A172 (cell line): ENCODE measurements at places on chromosomes 7 and 10. TPM values are rescaled to one million over a fixed set of nuclear protein-coding genes. Genes with fewer than 3 reads are reported as not detected.

DNA sequence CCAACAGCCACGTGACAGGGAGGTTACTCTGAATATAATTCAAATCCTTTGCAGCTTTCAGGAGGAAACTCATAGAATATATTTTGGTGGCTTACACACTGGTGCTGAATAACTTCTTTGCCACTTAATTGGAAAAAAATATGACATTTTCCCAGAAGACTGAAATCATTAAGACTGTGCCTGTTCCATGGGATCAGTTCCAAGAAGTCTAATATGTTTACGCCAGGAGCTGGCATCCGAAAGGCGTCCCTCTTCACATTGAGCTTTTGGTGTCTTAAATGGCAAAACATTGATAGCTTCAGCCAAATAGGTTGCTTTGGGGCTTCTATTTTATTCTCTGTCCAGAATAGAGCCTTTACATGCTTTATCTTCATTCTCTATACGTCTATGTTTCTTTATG, 917.6 kb upstream of the LRRTM3 start:
- no peak for DNase-seq

The HSPA12A gene
- 9.7 and 12.1 TPM in 2 replicates for total RNA-seq

- no peak for DNase-seq
Measured at GRCh38 chr7:151662251-151662826, 142.6 kb upstream of the RHEB start.

The NPTX2 gene
- 0.07 TPM in 1 of 2 replicates, not detected in the other for total RNA-seq

DNA sequence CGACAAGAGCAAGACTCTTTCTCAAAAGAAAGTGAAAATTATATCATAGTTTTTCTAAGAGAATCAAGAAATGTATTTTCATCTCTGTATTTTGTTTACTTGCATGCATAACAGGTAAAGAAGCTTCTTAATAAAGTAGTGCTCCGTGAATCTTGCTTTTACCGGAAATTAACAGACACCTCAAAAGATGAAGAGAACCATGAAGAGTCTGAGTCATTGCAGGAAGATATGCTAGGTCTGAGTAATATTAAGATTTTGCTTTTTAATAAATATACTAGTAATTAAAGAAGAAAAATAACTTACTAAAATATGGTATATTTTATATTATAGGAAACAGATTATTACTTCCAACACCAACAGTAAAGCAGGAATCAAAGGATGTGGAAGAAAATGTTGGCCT, 39.5 kb upstream of the STOX1 start:
- DNase-seq: no peak

The TMEM213 gene
- not detected in 2 replicates for total RNA-seq

GRCh38 chr7:94240902-94241301, 153.8 kb upstream of the COL1A2 start:
- DNase-seq: no peak

GRCh38 chr7:30065746-30066145, 37.5 kb downstream of the PLEKHA8 start:
- no peak for DNase-seq

- DNase-seq: no peak
Measured at GRCh38 chr7:127759945-127760421, 108.0 kb downstream of the SND1 start.

The PDZD7 gene
- 2.2 and 5.0 TPM in 2 replicates for total RNA-seq

DNA sequence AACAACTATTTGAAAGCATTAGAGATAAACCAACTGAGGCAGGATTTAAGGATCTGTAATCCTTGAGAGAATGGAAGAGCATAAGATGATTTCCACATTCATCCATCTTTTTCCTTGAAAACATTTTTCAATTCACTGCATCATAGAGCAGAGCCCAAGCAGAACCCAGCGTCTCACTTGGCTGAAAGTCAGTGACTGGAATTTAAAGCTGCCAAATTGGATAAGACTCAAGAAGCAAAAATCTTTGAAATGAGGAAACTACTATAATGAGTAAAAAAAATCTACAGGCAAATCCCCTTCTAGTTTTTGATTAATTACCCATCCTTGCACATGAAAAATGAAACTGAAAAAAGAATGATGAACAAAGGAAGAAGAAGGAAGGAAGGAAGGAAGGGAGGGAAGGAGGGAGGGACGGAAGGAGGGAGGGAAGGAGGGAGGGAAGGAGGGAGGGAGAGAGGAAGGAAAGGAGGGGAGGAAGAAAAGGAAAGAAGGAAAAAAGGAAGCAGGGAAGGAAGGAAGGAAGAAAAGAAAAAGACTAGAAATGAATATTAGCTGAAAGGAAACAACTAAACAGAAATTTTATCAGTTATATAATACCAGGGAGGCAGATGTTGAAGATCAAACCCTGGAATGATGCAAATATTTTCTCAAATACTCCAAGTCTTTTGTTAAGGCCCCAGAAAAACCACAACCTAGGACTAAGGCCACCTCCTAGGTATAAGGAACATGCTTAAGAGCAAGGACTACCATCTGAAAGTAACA, 336.3 kb upstream of the MAGI2 start:
- DNase-seq: no peak

The MINDY4 gene
- total RNA-seq: 7.1 and 7.6 TPM in 2 replicates

GRCh38 chr7:29282819-29283414, 88.3 kb downstream of the CHN2 start:
- no peak for DNase-seq

The ZPBP gene
- not detected in 2 replicates for total RNA-seq

GRCh38 chr10:68489919-68490318, 18.1 kb upstream of the DNA2 start:
- no peak for DNase-seq

GRCh38 chr10:3310016-3310784, 137.6 kb upstream of the PITRM1 start:
- no peak for DNase-seq

- DNase-seq: no peak
Measured at GRCh38 chr7:44671069-44671468, 64.6 kb downstream of the OGDH start.

The CLDN12 gene
- 33.7 and 35.8 TPM in 2 replicates for total RNA-seq

The CTBP2 gene
- 35.0 and 35.5 TPM in 2 replicates for total RNA-seq

DNA sequence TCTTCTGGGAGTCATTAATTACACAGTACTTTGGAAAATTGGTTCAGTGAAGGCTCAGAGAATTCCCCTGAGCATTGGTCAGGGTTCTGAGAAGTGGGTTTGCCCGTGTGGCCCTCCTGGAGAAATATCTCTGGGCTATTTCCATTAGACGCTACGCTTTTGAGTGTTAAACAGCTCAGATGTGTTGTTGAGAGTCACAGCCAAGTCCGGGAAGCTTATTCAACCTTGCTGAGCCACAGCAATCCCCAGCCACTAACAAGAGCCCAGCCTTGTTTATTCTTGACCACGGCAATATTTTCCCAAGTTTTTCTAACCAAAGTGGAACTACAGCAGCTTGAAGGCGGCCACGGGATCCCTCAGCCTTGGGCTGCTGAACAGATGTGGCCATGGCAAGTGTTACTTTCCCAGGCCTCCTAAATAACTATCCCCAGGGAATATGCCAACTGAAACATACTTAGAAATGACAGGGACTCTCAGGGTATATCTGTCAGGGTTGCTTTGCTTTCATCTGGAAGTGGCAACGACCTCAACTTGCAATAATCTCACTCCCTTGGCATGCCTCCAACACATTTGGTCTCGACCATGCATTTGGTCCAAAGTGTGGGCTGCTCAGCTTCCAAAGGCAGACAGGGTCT, 214.7 kb downstream of the EMX2 start:
- no peak for DNase-seq
